Hepatocyte (in vitro differentiated cells): ENCODE measurements at places on chromosomes 16 and 17. TPM values are rescaled to one million over a fixed set of nuclear protein-coding genes. Genes with fewer than 3 reads are reported as not detected.

ALOX15B gene
- 26.0 and 26.1 TPM in 2 replicates for polyA plus RNA-seq

DHX38 gene
- polyA plus RNA-seq: 32.9 and 50.8 TPM in 2 replicates

SCNN1G gene
- polyA plus RNA-seq: 0.23 and 0.69 TPM in 2 replicates

KRT33B gene
- 0.35 TPM in 1 of 2 replicates, not detected in the other for polyA plus RNA-seq

DNA sequence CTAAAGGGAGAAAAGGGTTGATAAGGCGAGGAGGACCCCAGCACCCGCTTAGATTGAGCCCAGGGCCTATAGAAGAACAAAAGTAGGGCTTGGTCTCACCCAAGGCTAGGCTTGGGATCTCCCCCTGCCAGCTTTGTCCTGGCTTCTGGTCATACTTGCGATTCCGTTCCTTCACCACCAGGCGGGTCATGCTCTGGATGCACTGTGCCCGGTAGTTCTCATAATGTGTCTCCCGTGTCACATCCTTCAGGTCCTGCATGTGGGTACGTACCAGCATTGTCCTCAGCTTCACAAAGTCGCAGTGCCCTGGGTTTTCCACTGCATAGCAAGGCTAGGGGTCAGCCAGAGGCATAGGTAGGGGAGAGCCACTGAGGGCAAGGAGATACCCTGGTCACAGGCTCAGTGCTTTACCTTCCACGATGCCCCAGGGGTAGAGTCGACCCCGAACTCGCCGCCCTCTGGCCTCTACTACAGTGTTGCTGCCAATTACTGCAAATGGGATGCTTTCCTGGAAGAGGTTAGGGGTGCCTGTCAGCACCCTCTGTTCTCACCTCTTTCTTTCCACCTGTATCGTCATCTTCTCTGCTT lies 6.5 kb upstream of the MTMR4 start:
- no peak overlapping the region for H3K4me3 ChIP-seq
- no peaks in the 10 kb centered on the region for H3K27me3 ChIP-seq
- peak; percentile 51 for DNase-seq
- H3K36me3 ChIP-seq: no peaks in the 10 kb centered on the region

- H3K36me3 ChIP-seq: no peaks in the 10 kb centered on the region
- H3K27ac ChIP-seq: no peak overlapping the region
- no peaks in the 10 kb centered on the region for H3K27me3 ChIP-seq
- no peak overlapping the region for H3K4me3 ChIP-seq
- H3K4me1 ChIP-seq: no peaks in the 10 kb centered on the region
These were observed 170.2 kb downstream of the CEP112 start for GRCh38 chr17:66021757-66022156.

- peak overlapping the region; percentile 63 for H3K27ac ChIP-seq
- DNase-seq: peak; percentile 40
- no peaks in the 10 kb centered on the region for H3K36me3 ChIP-seq
These were observed 1.7 kb upstream of the TMEM256 start for GRCh38 chr17:7405350-7406234.

- H3K27ac ChIP-seq: no peak overlapping the region
- H3K27me3 ChIP-seq: no peaks in the 10 kb centered on the region
- H3K36me3 ChIP-seq: no peaks in the 10 kb centered on the region
These were observed 24.1 kb downstream of the MYO1D start for GRCh38 chr17:32852811-32853210.

DNA sequence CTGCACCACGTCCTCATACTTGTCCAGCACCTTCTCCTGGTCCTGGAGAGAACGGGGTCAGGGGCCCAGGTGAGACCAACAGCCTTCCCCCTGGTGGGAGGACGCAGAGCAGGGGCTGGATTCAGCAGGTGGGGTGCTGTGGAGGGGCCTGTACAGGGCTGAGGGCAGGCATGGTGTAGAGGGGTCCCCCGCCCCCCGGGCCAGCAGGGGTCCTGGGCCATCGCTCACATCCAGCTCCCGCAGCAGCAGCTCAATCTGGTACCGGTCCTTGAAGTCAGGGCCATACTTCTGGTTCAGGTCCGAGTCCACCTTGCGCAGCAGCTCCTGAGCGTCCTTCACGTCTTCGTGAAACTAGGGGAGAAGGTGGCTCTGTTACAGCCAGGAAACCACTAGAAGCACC lies 41.6 kb downstream of the PPL start:
- H3K36me3 ChIP-seq: no peaks in the 10 kb centered on the region
- DNase-seq: no peak
- no peak overlapping the region for H3K4me3 ChIP-seq
- H3K27me3 ChIP-seq: no peaks in the 10 kb centered on the region

DNA sequence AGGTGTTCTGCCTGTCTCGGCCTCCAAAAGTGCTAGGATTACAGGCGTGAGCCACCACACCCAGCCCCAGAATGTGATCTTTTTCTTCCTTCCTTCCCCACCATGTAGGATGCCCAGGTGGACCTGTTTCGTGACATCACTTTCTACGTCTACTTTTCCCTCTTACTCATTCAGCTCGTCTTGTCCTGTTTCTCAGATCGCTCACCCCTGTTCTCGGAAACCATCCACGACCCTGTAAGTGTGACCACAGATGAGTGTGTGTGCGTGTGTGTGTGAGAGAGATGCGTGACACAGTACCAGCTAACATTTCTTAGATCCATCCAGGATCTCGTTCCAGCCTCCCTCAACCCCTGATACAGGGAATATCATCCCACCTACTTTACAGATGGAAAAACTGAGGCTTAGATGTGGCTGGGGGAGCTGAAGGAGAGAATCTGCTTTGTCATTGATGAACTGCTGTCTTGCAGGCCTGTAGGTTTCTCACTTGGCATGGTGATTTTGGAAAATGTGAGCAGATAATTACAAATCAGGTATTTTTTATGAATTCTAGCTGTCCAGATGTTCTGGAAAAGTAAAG lies 67.1 kb downstream of the ABCC1 start:
- H3K27me3 ChIP-seq: no peaks in the 10 kb centered on the region
- no peaks in the 10 kb centered on the region for H3K36me3 ChIP-seq
- H3K4me1 ChIP-seq: peaks cover under 1% of the 10 kb centered on the region
- no peak for DNase-seq
- H3K27ac ChIP-seq: no peak overlapping the region

DNA sequence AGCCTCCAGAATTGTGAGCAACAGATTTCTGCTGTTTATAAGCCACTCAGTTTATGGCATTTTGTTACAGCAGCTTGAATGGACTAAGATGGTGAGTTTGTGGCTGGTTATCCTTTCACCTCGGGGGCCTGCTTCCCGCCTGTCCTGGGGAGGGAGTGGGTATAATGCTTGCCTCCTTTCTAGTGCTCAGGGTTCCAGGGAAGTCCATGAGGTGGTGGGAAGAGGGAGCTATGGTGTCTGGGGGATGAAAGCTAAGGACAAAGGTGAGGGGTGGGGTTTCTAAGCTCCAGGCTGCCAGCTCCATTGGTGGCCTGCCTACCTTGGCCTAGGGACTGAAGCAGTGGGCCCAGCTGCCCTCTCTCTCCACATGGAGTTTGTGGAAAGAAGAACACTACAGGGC lies 50.2 kb upstream of the SDK2 start:
- no peak overlapping the region for H3K27ac ChIP-seq
- no peaks in the 10 kb centered on the region for H3K4me1 ChIP-seq
- no peak for DNase-seq
- no peak overlapping the region for H3K4me3 ChIP-seq
- H3K36me3 ChIP-seq: no peaks in the 10 kb centered on the region
- H3K27me3 ChIP-seq: no peaks in the 10 kb centered on the region

- H3K4me3 ChIP-seq: no peak overlapping the region
- no peak for DNase-seq
- no peak overlapping the region for H3K27ac ChIP-seq
These were observed 1108.5 kb upstream of the EEF2KMT start for GRCh38 chr16:6206080-6206479.

DNA sequence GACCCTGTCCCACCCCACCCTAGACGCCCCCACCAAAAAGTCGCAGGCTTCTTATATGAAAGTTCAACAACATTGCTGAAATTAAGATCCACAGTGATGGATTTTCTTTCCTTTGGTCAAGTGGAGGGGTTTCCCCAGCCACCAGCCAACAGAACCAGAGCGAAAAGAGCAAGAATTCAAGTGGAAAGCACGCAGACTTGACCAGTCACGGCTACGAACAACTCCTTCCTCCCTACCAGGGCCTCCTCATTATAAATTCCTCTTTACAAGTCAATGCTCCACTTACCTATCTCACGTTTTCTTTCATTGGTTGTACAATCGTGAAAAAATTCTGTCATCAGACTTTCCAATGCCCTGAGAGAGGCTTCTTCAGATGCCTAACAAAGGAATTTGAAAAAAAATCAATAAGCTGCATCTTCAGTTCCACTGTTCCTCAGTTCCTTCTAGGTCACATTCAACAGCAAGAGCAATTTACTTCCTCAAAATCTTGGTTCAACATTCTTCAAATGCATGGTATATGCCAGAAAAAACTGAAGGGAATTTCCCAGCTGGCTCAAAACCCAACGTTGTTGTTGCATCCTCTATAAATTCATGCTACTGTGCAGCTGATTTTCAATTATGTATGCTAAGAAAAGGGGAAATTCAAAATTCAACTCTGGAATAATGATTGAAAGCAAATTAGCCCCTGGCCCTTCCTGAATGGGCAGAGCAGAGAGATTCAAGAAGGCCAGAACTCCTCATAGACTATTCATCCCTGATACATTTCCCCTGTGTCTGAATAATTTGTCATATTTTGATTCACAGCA lies 30.9 kb downstream of the XPO6 start:
- H3K36me3 ChIP-seq: no peaks in the 10 kb centered on the region
- DNase-seq: no peak
- H3K27ac ChIP-seq: peak overlapping the region; percentile 31
- peaks cover 11% of the 10 kb centered on the region for H3K4me1 ChIP-seq
- no peak overlapping the region for H3K4me3 ChIP-seq
- no peaks in the 10 kb centered on the region for H3K27me3 ChIP-seq

DNA sequence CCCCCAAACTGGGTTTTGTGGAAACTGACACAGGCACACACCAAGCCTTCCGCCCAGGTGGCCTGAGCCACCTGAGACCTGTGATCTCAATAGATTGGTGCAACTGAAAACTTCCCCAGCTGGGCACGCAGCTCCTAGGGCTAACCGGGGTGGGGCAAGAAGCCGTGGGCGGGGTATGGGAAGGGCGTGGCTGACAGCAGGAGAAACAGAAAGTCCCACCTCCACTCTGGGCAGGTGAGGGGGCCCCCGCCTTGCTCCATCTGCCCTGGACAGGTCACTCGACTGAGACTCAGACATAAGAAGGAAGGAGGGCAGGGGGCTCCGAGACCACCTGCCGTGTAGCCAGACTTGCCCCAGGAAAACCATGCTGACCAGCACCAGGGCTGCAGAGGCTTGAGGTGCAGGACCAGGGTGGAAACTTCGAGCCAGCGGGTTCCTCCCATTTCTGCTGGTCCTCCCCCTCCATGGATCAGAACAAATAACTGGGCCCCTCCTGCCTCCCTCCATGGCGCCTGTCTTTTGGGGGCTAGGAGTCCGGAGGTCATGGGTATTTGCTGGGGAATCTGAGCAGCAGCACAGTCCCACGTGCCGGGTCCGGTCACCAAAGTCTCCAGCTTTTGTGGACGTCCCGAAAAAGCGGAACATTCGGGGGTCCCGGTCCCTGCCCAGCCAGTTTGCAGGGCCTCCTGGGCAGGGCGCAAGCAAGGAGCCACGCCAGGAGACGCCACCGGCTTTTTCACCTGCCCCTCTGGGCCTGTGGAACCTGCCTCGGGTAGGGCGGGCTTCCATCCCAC lies 1.3 kb downstream of the TIMP2 start:
- H3K36me3 ChIP-seq: no peaks in the 10 kb centered on the region
- peak; percentile 89 for DNase-seq
- H3K4me1 ChIP-seq: peaks cover 11% of the 10 kb centered on the region
- H3K27ac ChIP-seq: peak overlapping the region; percentile 85
- H3K27me3 ChIP-seq: no peaks in the 10 kb centered on the region
- H3K4me3 ChIP-seq: peak overlapping the region; percentile 94

GRCh38 chr17:3957735-3958599 lies 6.3 kb downstream of the ATP2A3 start:
- H3K27ac ChIP-seq: no peak overlapping the region
- no peaks in the 10 kb centered on the region for H3K36me3 ChIP-seq
- peaks cover 11% of the 10 kb centered on the region for H3K27me3 ChIP-seq

DNA sequence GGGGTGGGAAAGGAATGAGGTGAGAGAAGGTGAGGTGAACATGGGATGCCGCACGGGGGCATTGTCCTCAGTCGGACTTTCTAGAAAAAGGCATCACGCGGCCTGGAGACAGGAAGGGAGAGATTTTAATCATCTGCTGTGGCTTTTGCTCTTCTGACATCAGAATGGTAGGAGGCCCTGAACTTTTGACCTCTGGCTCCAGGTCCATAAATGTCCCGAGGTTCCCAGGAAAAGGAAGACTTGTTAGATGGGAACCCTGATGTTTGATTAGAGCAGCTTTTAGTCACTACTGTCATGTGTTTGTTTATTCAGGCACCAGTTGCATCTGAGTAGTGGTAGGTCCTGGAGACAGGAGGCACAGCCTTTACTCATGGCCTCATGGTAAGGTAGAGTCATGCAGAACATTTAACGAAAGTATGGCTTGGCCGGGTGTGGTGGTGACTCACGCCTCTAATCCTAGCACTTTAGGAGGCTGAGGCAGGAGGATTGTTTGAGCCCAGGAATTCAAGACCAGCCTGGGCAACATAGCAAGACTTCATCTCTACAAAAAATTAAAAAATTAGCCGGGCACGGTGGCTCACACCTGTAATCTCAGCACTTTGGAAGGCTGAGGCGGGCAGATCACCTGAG lies 203.1 kb downstream of the MSI2 start:
- H3K27me3 ChIP-seq: no peaks in the 10 kb centered on the region
- peak overlapping the region; percentile 17 for H3K27ac ChIP-seq
- no peak overlapping the region for H3K4me3 ChIP-seq

DNA sequence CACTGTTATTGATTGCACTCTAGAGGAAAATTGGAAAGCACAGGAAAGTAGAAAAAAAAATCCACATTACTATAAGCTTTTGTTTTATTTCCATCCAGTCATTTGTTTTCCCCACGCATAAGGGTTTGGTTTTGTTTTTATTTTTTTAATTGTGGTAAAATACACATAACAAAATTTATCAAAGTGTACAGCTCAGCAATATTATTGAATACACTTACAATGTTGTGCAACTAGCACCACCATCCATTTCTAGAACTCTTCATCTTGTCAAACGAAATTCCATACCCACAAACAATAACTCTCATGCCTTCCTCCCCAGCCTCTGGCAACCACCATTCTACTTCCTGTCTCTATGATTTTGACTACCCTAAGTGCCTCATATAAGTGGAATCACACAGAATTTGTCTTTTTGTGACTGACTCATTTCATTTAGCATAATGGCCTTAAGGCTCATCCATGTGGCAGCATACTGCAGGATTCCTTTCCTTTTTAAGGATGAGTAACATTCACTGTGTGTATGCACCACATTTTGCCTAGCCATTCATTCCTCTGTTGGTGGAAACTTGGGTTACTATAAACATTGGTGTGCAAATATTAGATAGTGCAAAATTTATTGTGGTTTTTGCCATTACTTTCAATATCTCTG lies 11.1 kb downstream of the SPPL2C start:
- no peaks in the 10 kb centered on the region for H3K4me1 ChIP-seq
- DNase-seq: no peak
